ENCODE measurements at places on chromosomes 5 and 9.

- DNase-seq, result no peak
Observed at GRCh38 chr9:132947756-132948155, 3.3 kb upstream of the TSC1 start.

DNA sequence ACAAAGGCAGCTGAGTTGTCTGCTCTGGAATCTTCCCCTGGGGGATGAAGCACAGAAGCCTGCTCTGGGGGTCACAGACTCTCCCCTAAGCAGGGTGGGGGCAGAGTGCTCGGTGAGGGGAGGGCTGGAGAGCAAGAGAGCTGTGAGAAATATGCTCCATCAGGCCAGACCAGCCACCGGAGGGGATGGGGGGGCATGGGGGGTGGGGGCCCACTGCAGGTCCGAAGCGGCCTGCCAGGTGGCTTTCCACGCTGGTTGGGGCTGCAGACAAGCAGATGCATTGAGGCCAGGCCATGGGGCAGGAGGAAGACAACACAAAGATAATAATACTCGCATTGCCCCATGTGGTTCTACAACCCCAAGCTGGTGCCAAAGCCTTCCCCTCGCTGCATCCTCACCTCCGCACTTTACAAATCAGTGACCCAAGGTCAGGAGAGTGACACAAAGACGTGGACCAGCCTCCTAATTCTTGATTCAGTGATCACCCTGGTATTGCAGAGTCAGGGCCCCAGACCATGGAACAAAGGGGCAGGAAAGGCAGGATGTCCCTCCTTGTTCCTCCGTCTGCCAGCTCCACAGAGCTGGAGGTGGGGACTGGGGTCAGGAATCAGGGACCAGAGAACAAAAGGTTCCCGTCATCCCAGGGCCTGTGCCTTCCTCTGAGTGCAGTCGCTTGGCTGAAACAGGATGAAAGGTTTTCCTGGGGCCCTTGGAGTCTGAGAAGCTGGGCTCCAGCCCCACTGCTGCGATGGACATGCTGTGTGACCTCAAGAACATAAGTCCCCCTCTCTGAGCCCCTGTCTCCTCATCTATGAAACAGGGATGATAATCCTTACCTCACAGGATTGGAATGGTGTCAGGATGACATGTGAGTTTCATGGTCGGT, 37.2 kb upstream of the GABRP start:
- DNase-seq, result no peak

GRCh38 chr9:1554081-1555035, 460.8 kb upstream of the SMARCA2 start:
- no peak for DNase-seq

DNA sequence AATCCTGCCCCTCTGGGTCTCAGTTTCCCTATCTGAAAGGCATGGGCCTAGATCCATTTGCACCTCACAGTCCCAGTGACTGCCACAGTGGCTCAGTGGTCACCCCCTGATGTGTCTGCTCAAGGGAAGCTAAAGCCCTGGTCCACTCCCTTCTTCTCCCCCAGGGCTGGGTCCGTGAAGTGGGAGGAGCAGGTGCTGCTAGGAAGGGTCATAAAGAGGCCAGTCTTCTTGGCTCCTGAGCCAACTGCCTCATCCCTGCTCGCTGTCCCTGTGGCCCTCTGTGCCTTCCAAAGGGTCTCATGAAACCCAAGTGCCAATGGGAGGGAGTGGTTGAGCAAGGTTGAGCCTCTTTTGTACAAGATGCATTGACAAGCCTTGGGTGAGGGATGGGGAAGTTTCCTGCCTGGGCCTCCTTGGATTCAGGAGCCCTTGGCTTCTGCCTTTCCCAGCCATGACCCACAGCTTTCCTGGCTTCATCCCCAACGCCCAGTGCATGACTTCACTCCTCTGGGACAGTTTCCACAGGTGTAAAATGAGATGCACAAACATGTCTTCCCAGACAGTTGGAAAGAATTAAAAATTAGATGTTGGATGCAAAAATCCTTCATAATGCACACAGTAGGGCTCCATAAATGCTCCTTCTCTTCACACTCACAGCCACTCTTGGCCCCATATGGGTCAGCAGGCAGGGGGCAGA, 1.6 kb upstream of the SLC6A7 start:
- no peak for DNase-seq

GRCh38 chr5:88887342-88887741, 4.4 kb upstream of the MEF2C start:
- no peak for DNase-seq
